Activated CD8-positive, alpha-beta T cell treated with anti-CD3 and anti-CD28 coated beads for 36 hours (primary cell): ENCODE measurements at places on chromosomes 3 and 15. TPM values are rescaled to one million over a fixed set of nuclear protein-coding genes. Genes with fewer than 3 reads are reported as not detected.

DNA sequence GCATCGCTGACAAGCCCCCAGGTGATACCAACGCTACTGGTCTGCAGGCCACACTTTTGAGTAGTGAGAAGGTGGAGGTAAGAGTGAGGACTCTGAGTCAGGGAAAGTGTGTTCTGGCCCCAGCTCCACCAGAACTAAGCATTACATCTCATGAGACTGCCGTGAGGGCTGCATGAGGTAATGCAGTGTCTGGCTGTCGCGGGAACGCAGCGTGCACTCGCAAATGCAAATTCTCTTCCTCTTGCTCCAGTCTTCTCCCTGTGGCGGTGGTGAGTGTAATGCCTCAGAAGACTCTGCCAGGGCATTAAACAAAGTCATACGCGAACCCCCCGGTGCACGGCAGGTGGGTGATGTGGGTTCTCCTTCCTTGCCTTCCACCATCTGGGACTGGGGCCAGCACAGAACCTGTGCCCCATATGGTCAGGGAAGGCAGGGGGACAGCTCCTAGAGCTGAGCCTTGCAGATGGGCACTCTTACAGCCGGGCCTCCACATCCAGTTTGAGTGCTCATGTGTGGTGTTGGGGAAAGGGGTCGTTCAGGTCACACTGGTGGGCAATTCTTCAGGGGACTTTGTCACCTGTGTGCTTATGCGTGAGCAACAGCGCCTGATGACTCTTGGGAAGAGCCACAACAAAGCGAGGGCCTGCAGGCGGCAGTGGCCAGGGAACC, 175.8 kb downstream of the XXYLT1 start:
- DNase-seq = no peak

GRCh38 chr15:43941555-43941954, 114.8 kb downstream of the WDR76 start:
- DNase-seq = no peak

The MYO1E gene
- total RNA-seq = 22.7 TPM

The EIF1B gene
- 38.2 TPM for total RNA-seq

DNA sequence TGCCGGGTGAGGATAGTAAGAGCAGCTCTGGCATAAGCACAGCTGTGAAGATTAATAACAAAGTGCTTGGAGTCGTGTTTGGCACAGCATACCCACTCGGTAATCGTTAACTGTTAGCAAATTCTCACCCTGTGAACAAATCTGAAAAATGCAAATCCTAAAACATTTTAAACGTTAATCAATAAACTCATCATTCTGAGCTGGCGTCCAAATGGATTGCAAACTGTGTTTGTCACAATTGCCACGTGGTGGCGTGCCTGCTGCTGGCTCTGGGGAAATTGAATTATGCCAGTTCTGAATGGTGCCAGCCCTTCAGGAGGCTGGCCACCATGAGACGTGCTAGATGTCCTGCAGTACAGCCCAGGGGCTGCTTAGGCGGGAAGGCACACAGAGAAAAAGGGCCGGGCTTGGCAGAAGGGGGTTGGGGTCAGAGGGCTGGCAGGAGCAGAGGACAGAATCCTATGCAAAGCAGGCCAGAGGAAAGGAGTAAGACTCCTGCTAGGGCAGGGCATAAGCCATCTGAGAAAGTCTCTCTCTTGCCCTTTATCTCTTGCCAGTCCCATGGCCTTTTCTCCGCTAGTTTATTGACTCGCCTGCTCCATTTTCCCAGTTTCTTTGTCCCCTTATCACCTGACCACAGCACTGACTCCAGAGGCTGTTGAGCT, 22.1 kb upstream of the POLG start:
- peak; percentile 42 for DNase-seq

The OR5K2 gene
- total RNA-seq = not detected

GRCh38 chr3:55549177-55549576, 62.1 kb upstream of the WNT5A start:
- no peak for DNase-seq

GRCh38 chr3:183033746-183034145, 53.4 kb upstream of the DCUN1D1 start:
- no peak for DNase-seq

DNA sequence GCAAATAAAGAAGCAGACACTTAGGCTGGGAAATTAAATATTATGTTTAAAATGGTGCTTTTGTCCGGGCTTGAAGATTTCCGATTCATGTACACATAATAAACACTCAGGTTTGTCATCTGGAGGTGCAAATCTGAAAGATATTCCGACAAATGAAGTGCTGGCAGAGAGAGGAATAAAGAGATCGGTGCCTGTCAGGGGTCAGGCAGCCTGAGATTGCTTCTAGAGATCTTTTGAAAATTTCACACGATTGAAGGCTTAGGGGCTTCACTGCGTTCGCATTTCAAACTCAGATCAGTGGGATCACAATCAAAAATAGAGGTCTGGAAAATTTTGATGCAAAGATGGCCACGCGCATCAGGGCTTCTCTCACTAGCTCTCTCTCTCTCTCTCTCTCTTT, 33.2 kb downstream of the NR2F2 start:
- DNase-seq = no peak

The COL6A6 gene
- not detected for total RNA-seq

The GOLGA8H gene
- 0.34 TPM for total RNA-seq

The C3orf70 gene
- total RNA-seq = not detected

The WNT7A gene
- not detected for total RNA-seq

The NLGN1 gene
- not detected for total RNA-seq

DNA sequence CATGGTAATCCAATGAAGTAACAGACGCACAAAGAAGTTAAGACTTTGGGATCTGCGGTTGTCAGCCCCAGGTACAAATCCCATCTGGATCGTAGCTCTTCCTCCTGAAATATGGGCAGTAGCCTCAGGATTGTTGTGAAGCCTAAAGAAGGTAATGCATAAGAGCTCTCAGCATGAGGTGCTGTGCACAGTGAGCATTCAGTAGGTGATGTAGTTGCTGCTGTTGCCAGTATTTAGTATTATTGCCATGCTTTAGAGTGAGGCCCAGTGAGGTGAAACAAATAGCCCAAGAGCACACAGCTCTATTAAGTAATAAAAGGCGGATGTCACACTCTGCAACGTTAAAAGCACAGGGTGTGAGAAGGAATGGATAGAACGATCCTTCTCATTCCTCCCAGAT, 225.7 kb downstream of the GABRG3 start:
- DNase-seq = no peak

DNA sequence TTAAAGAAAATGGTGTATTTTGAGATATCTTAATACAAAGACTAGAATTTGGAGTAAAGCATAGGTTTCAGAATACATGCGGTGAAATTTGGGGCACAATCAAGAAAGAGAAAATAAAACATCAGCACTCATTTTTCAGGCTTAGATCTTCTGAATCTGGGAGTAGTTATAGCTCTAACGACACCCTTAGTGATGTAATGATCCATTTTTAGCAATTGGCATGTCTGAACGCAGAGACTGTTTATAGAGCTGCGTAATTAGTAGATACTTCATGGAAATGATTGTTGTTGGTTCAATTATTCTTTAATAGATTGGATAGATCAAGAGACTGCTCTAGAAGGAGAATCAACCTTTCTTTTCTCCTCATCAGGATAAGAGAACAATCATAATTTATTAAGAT, 47.5 kb upstream of the SNRK start:
- no peak for DNase-seq

The HRH1 gene
- 0.59 TPM for total RNA-seq

- DNase-seq = no peak
These were observed 44.1 kb downstream of the SLC41A3 start for GRCh38 chr3:126039870-126040269.

- DNase-seq = no peak
These were observed 10.4 kb upstream of the POLR2M start for GRCh38 chr15:57696146-57696545.

The TF gene
- total RNA-seq = 0.02 TPM

DNA sequence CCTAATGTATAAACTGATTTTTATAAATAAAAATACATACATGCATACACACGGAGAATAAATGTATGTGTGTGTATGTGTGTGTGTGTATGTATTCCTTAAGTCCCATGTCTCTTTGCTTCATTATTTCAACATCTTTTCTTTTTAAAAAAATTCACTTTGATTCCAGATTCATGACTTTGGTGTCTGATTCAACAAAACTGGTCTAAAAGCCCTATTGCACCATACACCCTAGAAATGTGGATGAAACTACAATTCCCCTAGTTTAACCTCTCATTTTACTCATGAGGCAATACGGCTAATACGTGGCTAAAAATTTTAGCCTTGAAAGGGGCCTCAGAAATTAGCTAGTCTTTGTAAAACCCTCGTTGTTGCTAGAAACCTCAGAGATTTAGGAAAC, 228.1 kb downstream of the ADAMTS9 start:
- DNase-seq = no peak

The UBE3A gene
- total RNA-seq = 110 TPM

GRCh38 chr3:65406470-65406869, 632.2 kb downstream of the MAGI1 start:
- no peak for DNase-seq

DNA sequence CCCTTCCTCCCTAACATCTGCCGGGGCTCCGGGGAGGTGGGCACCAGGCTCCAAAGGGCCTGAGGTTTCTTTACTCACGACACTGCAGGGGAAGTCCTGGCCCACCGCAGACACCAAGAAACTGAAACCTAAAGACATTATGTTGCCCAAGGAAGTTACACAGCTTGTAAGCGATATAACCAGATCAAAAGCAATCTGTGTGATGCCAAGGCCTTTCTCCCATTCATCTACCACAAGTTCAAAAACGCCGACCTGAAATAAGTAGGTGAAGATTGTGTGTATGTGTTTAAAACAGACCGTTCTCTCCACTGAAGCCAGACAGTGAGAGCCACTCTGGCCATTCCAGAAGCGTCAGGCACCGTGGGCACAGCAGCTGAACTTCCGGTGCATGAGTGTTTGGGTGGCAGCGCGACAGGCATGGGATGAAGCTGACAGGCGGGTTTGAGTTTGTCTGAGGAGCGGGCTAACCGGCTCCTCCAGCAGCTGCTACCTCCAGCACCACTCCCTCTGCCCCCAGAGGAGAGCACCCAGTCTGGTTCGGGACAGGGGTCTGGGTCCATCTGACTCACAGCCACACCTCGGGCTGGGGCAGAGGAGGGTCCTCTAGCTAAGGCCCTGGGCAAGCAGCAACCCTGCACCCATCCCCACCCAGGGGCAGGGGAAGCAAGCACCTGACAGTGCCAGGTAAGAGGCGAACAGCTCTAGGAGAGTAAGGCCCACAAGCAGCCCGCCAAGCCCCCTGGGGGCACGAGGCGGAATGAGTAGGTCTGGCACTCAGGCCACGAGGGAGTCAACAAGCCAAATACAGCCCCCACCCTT, 1.3 kb downstream of the TNK2 start:
- DNase-seq = peak; percentile 89

The CFAP92 gene
- total RNA-seq = 0.38 TPM

GRCh38 chr3:18111796-18112232, 313.3 kb downstream of the SATB1 start:
- peak; percentile 23 for DNase-seq

DNA sequence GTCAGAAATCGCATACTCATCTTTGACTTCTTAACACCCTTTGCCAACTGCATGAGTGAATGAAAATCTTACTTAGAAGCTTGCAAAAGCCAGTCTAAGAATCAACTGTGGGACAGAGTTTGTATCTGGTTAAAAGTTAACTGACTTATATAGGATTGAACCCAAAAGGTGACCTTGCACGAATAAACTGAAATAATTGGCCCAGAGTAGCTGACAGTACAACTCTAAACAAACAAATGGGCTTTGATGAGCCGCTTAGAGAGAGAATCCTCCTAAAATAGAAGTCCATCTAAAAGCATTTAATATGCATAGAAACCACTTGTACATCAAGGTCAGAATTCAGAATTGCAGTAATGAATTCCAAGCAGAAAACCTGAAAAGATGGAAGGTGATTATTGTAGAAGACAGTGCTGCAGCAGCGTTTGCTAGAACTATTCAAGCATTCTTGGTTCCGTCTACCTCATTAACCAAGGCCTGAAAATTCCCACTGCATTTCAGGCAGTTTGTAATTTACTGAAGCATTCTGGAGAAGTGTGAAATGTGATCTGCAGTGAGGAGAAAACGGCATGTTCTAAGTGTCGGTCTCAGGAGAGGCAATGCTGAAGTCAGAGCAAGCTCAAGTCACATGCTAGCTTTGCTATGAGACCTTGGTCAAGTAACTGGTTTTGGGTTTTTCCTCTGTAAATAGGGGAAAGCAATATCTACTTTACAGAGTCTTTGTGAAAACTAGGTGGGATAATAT, 103.7 kb downstream of the CADPS start:
- DNase-seq = no peak

- peak; percentile 13 for DNase-seq
These were observed 36.4 kb downstream of the WWTR1 start for GRCh38 chr3:149621218-149622005.
